Bladder microvascular endothelial cell (primary cell): ENCODE measurements at places on chromosomes 1 and 21. TPM values are rescaled to one million over a fixed set of nuclear protein-coding genes. Genes with fewer than 3 reads are reported as not detected.

RHEX gene
- total RNA-seq = not detected in 2 replicates

PRKACB gene
- total RNA-seq = 25.3 and 27.7 TPM in 2 replicates

ADAM30 gene
- total RNA-seq = not detected in 2 replicates

TTC22 gene
- total RNA-seq = not detected in 2 replicates

MASP2 gene
- not detected in 2 replicates for total RNA-seq

ZBTB37 gene
- 2.3 and 6.2 TPM in 2 replicates for total RNA-seq

LMOD1 gene
- under 0.01 and 0.32 TPM in 2 replicates for total RNA-seq

BRDT gene
- not detected in 2 replicates for total RNA-seq

TMPRSS3 gene
- total RNA-seq = not detected in 2 replicates

SYNC gene
- total RNA-seq = 13.0 and 22.1 TPM in 2 replicates

C1orf94 gene
- not detected in 2 replicates for total RNA-seq

IGSF8 gene
- 7.4 and 15.1 TPM in 2 replicates for total RNA-seq

FAM167B gene
- total RNA-seq = 7.8 and 23.5 TPM in 2 replicates

RAB25 gene
- 0.13 TPM in 1 of 2 replicates, not detected in the other for total RNA-seq

DYRK3 gene
- 9.2 and 9.3 TPM in 2 replicates for total RNA-seq

MTMR11 gene
- 0.16 and 0.94 TPM in 2 replicates for total RNA-seq

ATXN7L2 gene
- 0.49 and 1.2 TPM in 2 replicates for total RNA-seq

TRIM58 gene
- total RNA-seq = 0.06 TPM in 1 of 2 replicates, not detected in the other

HUNK gene
- under 0.01 TPM in 1 of 2 replicates, not detected in the other for total RNA-seq

FPGT gene
- 7.6 and 13.5 TPM in 2 replicates for total RNA-seq

SPRR2D gene
- not detected in 2 replicates for total RNA-seq

NEK2 gene
- total RNA-seq = 15.9 and 19.4 TPM in 2 replicates

ELF3 gene
- under 0.01 and 0.13 TPM in 2 replicates for total RNA-seq

F3 gene
- total RNA-seq = 1.6 and 3.5 TPM in 2 replicates

COL16A1 gene
- 0.32 and 1.0 TPM in 2 replicates for total RNA-seq
